Breast epithelium (tissue), 4 donors: ENCODE measurements at places on chromosomes 6 and 20. TPM values are rescaled to one million over a fixed set of nuclear protein-coding genes. Genes with fewer than 3 reads are reported as not detected.
A peak's percentile ranks its signal among the peaks of the same experiment; 100 is the strongest.

DNA sequence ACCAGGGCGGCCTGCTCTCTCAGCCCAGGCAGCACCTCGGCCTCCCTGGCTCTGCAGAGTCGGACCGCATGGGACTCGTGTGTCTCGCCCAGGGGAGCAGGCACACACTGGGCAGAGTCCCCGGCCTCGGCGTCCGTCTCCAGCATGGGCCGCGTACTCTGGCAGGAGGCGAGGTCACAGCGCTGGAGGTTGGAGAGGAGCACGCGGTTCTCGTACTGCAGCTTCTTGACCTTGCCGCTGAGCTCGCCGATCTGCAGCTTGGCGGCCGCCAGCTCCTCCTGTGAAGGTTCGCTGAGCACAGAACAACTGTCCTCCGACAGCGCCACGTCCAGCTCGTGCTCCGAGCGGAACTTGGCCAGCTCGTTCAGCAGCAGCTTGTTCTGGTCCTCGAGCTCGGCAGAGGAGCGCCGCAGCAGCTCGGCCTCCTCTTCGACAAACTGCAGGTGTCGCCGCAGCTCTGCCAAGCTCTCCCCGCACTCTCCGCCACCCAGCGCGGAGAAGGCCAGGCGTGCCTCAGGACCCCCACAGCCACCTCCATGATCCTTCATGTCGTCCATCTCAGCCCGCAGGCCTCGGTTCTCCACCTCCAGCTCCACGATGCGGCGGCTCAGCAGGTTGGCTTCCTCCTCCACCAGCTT, 42.0 kb upstream of the DSN1 start:
- no peaks in the 10 kb centered on the region for H3K27me3 ChIP-seq
- no peak for DNase-seq
- H3K4me3 ChIP-seq, result no peak overlapping the region
- H3K4me1 ChIP-seq, result no peaks in the 10 kb centered on the region

- no peak overlapping the region for H3K27ac ChIP-seq
- H3K27me3 ChIP-seq, result no peaks in the 10 kb centered on the region
- no peaks in the 10 kb centered on the region for H3K36me3 ChIP-seq
- H3K4me3 ChIP-seq, result no peak overlapping the region
- H3K4me1 ChIP-seq, result no peaks in the 10 kb centered on the region
- DNase-seq, result no peak
These were observed 26.3 kb downstream of the FAM110A start for GRCh38 chr20:859751-860231.

- H3K27me3 ChIP-seq, result no peaks in the 10 kb centered on the region
- H3K27ac ChIP-seq, result no peak overlapping the region
- no peaks in the 10 kb centered on the region for H3K4me1 ChIP-seq
- no peak overlapping the region for H3K4me3 ChIP-seq
- no peak for DNase-seq
These were observed 5.6 kb downstream of the DAAM2 start for GRCh38 chr6:39797751-39798150.

DNA sequence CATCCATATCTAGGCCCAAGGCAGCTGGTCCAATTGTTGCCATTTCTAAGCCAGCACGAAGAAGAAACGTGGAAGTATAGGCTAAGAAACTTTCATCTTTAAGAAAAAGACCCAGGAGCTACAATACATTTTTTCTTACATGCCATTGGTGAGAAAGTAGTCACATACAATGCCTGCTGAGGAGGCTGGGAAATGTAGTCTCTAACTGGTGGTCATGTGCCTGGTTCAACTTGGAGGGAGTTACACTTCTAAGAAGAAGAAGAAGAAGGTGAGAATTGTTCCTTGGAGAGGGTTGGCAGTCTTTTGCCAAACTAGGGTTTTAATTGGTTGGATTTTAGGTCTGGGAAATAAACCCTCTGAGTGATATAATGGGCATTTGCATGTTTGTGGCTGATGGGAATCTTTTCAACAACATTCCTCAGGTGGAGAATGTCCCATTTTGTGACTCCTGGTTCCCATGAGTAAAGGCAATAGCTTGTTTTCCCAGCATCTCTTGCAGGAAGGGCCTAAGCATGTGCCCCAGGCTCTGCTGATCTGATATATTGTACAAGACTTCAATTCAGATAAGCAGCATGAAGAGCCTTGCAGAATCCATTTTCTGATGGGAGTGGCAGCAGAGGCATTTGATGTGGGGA, 47.0 kb upstream of the PREP start:
- no peaks in the 10 kb centered on the region for H3K27me3 ChIP-seq
- H3K4me3 ChIP-seq, result no peak overlapping the region
- no peaks in the 10 kb centered on the region for H3K4me1 ChIP-seq

DNA sequence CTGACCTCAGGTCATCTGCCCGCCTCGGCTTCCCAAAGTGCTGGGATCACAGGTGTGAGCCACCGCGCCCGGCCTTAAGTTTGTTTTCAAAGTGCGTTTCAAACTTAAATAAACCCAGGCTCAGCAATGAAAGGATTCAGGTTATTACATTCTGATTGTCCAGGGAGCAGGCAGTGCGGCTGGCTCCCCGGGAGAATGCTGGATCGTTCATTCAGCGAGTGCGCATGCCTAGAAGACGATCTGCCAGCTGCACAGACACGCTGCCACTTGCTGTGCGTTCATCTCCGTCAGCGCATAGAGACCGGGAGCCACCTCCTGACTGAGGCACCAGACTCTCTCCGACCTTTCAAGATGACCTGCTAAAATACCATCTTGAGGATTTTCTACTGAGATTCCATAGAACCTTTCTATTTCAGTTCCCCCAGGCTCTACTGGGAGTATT, 163.9 kb upstream of the ZNF217 start:
- H3K36me3 ChIP-seq, result no peaks in the 10 kb centered on the region
- DNase-seq, result peak; percentile 57
- H3K4me1 ChIP-seq, result no peaks in the 10 kb centered on the region

Gene PXMP4
- 14.3 TPM for total RNA-seq

Gene AKAP7
- total RNA-seq, result 14.4 TPM

Gene PROKR2
- not detected for total RNA-seq

Gene ZC2HC1B
- total RNA-seq, result not detected
